Tongue (tissue), 3 donors: ENCODE measurements at places on chromosomes 3 and 15.

- no peak for DNase-seq
Measured at GRCh38 chr3:188323067-188323842, 169.3 kb downstream of the LPP start.

DNA sequence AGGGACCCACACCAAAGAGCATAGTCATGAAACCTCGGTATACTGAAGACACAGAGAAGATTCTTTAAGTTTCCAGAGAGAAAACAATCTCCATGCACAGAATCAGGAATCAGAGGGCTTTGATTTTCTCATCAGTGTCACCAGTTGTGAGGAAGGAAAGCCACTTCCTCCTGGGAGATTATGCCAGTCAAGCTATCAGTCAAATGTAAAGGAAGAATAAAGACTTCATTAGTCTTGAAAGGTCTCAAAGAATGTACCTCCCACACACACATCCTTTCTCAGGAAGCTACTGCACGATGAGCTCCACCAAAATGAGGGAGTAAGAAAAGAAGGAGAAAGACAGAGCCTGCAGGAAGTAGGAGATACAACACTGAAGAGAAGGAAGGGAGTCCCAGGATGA, 486.3 kb downstream of the SHQ1 start:
- no peak for DNase-seq

DNA sequence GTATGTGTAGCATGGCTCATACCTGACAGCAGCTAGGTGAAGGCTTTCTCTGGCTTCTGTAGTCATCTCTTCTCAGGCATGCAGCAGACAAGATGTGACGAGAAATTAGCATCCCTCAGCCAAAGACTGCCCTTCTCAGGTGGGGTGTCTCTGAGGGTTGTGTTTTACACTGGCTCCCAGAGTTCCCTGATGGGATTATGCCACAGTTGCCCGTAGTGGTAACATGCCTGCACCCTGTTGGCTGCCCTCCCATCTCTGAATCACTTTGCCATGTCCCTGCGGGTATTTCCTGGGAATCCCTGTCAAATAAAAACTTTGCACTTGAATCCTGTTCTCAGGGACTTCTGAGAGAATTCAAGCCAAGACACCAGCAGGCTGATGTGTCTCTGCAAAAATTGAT, 70.5 kb downstream of the LRTM1 start:
- DNase-seq = peak; percentile 50

- peak; percentile 19 for DNase-seq
Measured at GRCh38 chr15:60614862-60615771, 136.2 kb upstream of the ICE2 start.

GRCh38 chr3:130548356-130548755, 31.4 kb downstream of the COL6A6 start:
- DNase-seq = no peak

- DNase-seq = no peak
Measured at GRCh38 chr3:178500631-178501030, 35.6 kb upstream of the KCNMB2 start.

DNA sequence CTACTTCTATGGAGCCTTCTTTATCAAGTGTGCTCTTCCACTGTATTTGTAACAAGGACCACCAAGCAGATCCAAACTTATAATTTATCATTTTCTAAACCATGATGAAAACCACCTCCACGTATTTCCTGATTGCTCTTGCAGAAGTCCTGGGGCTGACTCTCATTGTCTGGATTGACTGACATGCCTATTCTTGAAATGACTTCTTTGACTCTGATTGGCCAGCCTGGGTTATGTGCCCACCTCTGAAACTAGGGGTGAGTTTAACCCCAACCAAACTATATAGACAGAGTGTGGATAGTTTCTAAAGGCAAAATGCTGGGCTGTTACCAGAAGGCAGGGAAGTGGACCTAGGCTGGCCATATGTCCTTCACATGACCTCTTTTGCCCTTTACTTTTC, 12.7 kb downstream of the TMPRSS7 start:
- DNase-seq = no peak

GRCh38 chr3:189165092-189165612, 6.6 kb upstream of the TPRG1 start:
- DNase-seq = no peak

GRCh38 chr3:195096484-195097330, 174.3 kb downstream of the XXYLT1 start:
- DNase-seq = no peak

DNA sequence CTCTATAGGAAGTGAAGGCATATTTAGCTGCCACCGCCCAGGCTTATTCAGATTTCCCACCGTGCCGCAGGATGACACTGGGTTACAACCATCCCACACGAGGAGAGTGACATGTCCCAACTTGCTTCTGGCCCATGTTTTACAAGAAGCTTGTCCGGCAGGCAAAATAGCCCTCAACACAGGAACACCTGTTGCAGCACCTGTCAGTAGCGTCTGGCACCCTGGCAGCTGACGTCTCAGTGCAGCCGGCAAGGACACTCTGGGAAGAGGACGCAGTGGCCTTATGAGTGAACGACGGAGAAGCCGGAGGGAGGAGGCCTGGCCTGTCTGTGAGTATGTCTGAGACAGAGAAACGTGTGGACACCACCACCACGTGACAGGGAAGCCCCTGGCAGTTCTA, 32.1 kb downstream of the FAM174B start:
- DNase-seq = peak; percentile 94

GRCh38 chr3:67384760-67385397, 269.5 kb downstream of the SUCLG2 start:
- peak; percentile 59 for DNase-seq

- DNase-seq = peak; percentile 64
Measured at GRCh38 chr3:30688776-30689641, 82.6 kb downstream of the TGFBR2 start.

DNA sequence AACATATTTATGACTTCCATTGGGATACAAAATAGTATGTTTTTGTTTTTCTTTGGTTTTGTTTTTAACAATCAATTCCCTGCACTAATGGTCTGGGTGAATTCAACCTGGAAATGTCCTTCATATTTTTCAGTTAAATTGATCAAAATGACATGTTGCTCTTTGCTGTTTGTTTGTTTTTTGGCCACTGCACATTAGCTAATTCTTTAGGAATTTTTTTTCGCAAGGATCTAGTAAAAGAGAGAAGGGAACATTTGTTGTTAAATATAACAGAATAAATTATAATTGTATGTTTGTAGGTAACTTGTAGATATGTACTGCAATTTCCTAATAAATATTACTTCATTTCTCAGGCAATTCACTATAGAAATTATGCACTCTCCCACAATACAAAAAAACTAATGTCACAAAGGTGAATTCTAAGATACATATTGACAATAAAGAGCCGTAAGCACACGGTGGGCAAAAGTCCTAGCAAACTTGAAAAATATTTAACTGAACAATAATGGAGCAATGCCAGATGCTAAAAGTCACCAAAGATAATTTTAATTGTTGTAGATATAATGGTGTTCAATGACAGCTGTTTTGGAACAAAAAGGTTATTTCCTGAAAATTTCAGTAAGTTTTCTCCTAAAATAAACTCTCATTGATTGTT, 21.4 kb upstream of the PPARG start:
- DNase-seq = no peak

DNA sequence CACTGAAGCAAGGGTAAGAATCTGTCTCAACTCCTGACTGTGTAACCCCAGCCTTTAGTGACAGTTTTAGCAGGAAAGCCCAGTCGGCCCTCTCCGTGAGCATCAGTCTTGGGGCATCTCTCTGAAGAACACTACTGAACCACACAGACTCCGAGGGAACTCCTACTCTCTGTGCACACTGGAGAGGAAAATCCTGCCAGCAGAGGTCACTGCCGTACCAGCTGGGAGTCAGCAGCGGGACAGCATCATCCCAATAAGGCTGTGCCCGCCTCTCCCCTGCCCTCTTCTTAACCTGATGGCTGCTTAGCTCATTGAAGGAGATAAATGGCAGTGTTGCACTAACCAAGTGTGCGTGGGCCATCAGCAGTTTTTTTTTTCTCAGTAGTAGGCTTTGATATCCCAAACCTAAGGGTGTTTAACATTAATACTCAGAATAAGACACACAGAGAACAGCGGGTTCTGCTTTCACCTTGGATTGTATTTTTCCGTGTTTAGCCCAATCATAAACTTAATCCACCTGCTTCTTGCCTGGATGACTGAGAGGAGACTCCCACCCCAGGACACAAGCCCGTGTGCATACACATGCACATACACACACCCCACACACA, 26.6 kb upstream of the RASA2 start:
- DNase-seq = peak; percentile 93

DNA sequence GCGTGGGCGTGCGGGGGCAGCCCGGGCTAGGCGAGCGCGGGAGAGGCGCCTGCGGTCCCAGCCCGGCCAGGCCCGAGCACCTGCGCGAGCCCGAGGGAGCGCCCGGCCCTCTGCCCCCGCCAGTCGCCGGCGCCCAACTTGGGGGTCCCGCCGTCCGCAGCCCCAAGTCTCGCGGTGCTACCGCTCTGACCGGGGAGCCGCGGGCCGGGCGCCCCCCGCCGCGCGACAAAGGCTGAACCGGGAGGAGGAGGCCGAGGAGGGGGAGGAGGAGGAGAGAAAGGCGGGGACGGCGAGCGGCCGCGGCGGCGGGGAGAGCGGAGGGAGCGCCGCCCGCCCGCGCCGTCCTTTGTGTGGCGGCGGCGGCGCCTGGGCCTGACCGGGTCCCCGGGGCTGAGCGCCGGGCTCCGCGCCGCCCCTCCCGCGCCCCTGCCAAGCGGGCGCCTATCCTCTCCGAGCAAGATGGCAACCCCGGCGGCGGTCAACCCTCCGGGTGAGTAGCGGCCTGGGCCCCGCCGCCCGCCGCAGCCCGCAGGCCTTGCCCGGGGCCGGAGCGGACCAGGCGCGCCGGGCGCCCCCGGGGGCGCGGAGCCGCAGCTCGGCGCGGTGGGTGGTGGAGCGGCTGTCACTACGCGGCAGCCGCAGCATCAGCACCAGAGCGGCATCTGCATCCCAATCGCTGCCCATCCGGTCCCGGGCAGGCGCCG, at the start of gene ARNT2:
ARNT2 (plus strand) TSS at position 326 of the 704 bp plus-strand sequence; CDS start at position 460, 134 bp downstream.
- peak; percentile 69 for DNase-seq

DNA sequence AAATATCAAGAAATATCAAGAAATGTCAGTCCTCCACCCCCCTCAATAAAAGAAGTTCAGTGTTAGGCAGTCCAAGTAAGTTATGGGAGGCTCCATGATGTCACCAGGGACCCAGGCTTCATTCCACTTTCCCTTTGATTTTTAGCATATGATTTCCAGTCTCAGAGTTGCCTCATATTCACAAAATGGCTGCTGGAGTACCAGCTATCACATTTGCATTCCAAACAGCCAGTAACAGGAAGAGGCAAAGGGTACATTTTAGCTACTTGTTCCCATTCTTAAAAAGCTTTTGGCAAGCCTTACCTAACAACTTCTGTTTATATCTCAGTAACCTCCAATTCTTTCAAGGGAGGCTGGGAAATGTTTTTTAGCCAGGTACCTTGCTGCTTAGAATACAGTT, 13.4 kb upstream of the KLF13 start:
- DNase-seq = no peak

DNA sequence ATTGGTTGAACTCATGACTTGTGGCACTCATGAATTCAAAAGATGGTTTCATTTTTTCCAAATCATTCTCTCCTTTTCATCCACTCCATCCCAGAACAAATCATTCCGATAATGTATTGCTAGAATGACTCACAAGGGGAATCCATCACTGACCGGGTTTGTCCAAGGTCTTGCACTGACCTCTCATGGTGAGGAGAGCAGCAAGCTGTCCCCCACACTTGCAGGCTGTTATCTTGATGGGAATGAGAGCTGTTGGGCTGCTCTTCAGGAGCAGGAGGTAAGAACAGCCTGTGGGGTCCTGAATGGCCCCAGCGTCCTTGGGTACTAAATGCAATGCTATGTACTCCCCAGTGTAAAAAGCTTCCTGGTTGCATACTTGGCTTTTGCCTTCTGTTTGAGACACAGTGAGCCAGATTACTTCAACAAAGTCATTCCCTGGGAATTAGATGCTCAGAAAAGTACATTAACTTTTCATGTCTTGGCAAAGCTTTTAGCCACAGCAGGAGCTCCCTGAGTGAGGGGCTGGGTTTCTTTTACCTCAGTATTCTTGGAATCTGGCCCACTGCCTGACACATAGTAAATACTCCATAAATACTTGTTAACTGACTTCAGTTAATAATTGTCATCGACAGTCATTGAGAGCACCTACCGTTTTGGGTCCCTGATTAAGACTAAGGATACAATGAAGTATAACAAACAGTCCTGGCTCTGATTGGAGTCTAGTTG, 24.1 kb downstream of the CCNL1 start:
- peak; percentile 25 for DNase-seq

DNA sequence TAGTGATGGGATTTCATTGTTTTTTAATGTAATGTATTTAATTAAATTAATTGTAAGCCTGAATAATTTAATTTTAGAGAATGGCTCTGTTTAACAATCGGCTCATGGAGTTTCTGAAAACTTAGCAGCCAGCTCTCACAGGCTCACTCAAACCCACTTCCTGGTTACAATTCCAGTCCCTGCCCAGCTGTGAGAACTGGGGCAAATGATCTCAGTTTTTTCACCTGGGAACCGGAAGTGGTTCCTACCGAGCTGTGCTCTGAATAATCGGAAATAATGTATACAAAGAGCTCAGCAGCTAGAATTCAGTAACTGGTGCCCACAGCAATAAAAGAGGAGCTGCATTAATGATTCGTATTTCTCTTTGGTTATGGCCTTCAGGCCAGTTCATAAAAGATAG, 244.3 kb upstream of the MCTP2 start:
- no peak for DNase-seq
